ENCODE measurements at places on chromosomes 11 and 22.

GRCh38 chr11:77253690-77254089, 47.8 kb downstream of the GDPD4 start:
- DNase-seq = no peak

GRCh38 chr11:101913656-101914055, 1.2 kb upstream of the CEP126 start:
- no peak for DNase-seq

GRCh38 chr22:24416095-24416494, 11.3 kb upstream of the ADORA2A start:
- DNase-seq = no peak

GRCh38 chr11:95831198-95831883, 41.0 kb downstream of the CEP57 start:
- DNase-seq = no peak

DNA sequence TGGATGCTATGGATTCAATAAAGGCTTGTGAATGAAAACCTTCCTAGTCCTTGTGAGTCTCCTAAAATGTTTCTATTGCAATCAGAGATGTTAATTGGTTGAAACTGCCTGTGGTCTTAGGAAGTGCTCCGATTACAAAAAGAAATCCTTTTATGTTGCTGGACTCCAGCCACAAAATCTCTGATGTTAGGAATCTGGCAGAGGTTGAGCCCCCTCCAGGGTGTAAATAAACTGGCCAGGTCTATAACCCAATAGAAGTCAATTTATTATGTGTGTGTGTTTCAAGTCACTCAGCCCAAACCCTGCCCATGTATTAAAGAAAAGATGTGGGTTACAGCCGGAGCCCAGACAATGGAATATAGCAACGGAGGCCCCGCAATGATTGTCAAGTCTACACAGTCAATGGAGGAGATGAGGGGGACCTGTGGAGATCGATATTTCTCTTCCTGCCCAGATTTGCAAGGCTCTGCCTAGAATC, 218.1 kb upstream of the SORL1-AS1 start:
- peak; percentile 34 for DNase-seq

Data from NCI-H1105 (cell line).